GM23248 (cell line): ENCODE measurements at places on chromosomes 4 and X. TPM values are rescaled to one million over a fixed set of nuclear protein-coding genes. Genes with fewer than 3 reads are reported as not detected.

GRCh38 chrX:84047339-84047738 lies 140.7 kb downstream of the RPS6KA6 start:
- DNase-seq, result no peak

GRCh38 chr4:183327827-183328226 lies 5.6 kb upstream of the CLDN24 start:
- DNase-seq, result no peak

DNA sequence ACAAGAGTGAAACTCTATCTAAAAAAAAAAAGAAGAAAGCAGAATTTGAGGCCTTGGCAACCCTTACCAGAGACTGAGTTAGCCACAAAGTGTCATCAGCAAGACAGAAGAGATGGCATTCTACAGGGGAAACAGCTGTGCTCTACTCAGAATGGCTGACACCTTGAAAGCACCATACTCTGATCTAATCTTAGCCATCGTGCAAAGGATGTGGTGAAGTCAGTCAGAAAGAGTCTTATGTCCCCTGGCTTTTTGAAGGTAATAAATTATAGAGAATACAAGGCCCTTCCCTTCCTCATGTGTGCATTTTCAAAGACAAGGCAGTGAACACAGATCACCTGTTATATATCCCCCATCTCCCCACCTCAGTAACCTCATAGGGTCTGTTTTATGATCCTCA lies 13.2 kb downstream of the CLNK start:
- DNase-seq, result no peak

DNA sequence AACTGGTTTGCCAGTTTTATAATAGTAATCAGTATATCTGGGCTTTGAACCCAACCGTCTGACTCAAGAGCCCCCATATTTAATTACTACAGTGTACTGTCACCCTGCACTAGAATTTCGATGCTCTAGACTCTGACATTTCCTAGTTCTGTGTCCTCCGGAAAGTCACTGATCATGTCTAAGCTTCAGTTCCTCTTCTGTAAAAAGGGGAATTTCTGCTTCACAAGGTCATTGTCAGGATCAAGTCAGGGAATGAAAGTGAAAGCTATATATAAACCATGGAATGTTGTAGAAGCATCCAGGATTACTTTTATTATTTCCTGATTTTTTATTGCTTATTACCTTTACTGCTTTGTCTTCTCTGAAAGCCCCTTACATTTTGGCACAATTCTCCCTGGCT lies 4.0 kb upstream of the KCNIP4 start:
- DNase-seq, result no peak

DNA sequence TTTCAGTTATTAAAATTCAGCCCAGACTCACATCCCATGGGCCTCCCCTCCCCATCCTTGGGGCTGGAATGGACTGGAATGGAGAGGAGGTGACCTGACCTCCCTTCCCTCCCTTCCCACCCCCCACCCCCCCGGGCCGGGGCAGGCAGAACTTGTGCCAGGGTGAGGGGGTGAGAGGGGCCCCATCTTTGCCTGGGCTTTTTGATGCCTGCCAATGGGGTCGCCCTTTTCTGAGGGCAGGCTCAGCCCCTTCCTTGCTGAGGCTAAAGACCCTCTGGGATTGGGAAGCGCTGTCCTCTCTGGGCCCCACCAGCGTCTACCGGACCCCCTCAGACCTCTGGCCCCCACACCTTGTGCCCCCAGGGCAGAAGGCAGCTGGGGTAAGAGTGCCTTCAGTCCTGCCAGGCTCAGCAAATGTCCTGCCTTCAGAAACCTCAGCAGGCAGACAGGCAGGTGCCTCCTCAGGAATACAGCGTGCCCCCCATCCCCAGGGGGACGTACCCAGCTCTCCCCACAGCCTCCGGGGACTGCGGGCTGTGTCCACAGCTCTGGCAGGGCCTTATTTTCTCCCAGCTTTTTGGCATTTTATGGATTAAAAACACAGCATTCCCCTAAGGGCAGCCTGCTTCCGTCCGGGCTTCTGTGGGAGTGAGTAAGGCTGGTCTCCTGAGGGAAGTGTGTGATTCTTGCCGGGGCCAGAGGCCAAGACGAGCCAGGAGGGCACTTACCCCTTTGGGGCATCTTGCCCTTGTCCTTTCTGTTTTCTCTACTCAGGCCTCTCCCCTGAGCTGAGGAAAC lies 12.6 kb upstream of the CCNQ start:
- peak; percentile 30 for DNase-seq

- peak; percentile 16 for DNase-seq
Observed at GRCh38 chr4:43471950-43472349, 579.4 kb downstream of the GRXCR1 start.

DNA sequence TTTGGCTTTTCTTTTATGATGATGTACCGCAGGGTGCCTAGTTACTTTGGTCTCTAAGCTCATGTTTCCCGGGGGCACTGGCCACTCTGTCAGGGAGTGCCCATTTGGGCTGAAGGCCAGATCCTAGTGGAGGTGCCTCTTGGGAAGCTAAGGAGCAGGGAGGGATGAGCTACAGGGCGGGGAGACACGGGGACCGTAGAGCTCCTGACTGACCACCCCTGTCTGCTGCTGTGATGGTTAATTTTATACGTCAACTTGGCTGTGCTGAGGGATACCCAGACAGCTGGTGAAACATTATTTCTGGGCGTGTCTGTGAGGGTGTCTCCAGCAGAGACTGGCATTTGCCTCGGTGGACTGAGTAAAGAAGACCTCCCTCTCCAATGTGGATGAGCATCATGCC lies 24.9 kb upstream of the CLDN24 start:
- no peak for DNase-seq

DNA sequence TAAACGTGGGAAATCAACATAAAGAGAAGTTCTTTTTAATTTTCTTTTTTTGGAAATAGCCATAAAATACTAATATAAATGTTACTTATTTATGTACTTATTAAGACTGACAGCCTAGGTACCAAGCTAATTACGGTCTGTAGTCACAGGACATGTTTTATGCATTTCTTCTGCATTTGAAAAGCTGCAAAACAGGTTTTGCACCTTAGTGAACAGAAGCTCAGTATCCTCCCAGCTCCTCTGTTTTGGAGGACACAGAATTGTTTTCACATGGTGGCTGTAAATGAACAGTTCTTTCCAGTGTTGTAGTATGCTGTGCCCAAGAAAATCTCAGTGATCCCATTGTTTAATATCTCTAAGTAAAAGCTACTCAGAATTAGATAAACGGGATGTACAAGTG lies 1788.0 kb upstream of the TENM3 start:
- no peak for DNase-seq

GRCh38 chr4:147496500-147496899 lies 15.6 kb downstream of the EDNRA start:
- DNase-seq, result no peak

DNA sequence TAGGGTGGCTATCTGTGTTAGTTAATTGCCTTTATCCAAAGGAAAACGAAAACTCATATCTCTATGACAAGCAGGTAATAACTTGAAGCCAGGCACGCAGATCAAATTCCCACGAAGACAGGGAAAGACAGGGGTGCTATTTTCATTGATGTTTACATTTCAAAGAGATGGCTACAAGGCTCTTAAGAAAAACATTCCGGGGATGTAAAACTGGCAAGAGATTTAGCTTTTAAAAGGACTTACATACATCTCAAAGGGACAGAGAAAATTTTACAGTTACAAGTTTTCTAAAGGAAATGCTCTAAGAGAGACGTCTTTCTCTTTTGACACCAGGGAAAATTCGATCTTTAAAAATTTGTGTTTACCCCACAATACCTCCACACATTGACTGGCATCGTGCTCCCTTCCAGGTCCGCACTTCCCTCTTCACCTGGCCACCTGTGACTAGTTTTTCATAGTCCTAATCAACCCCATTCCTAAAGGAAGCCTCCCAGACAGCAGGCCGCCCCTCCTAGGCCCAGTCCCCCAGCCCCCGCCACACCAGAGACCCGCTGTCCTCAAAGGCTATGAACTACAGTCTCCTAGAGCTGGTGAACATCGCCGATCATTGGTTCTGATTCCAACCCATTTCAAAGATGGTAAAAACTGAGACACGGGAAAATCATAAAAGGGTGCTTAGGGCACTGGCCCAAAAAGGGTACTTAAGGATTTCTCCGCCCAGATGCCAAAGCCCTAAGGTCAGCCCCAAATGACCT lies 649 bp upstream of the ARAF start:
- DNase-seq, result no peak

GRCh38 chrX:16882169-16882568 lies 12.0 kb upstream of the RBBP7 start:
- peak; percentile 47 for DNase-seq

DNA sequence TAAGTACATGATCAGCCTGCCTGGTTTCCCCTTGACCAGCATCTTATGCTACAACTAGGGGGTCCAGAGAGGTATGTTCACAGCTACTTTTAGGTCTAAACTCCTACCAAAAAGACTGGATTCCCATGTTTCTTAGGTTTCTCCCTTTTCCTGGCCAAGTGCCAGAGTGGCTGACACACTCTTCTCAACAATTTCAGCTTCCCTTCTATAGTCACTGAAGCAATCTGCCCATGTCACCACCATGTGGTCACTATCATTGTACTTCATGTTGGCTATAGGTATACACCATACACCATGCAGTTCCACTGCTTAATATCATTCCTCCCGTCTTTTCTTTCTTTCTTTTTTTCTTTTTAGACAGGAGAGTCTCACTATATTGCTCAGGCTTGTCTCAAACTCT lies 66.9 kb downstream of the KLHL13 start:
- no peak for DNase-seq

DNA sequence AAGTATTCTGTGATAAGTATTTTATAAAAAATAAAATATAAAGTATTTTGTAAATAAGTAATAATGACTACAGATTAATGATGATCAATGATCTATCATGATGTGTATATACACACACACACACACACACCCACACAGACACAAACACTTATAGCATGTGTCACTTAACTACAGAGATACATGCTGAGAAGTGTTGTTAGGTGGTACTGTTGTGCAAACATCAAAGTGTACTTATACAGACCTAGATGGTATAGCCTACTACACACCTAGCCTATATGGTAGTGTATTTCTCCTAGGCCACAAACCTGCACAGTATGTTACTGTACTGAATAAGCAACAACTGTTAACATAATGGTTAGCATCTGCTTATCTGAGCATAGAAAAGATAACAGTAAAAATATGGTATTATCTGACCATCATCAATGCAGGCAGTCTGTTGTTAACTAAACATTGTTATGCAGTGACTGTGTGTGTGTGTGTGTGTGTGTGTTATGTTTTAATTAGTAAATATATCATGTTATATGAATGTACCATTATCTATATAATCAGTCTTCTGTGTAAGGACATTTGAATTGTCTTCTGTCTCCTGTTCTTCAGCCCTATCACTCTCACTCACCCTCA lies 138.2 kb downstream of the CAMK2D start:
- peak; percentile 45 for DNase-seq

DNA sequence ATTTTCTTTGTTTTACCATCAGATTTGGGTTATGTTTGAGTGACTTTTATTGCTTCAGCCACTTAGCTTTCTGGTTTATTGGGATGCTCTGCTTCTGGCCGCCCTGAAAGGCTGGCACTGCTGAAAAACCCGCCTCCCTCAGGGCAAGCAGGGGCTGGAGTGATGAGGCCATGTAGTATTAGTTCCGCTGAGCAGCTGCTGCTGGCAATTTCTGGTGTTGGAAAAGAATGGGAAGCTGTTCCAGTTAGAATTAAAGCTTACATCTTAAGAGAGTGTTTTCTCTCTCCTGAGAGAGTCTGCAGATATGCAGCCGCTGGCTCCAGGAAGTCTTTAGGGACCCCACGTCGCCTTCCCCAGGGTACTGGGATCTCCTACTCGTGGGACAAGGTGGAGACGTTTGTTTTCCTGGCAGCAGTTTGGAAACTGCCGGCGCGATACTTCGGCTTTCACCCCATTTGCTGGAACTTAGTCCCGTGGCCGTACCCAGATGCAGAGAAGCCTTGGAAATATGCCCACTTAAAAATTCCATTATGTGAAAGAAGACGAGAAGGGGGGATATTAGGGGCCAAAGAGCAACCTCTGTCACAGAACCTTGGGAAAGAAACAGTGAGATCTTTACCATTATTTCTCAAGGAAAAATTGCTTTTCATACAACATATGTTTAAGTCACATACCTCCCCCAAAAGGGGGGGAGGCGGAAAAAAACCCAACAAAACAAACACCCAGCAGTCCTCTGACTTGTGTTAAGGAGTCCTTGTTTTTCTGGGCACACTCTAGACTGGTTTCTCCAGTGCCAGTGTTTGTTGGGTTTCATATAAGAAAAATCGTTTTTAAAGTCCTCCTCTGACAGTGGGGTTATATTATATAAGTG lies 72.6 kb downstream of the TMEM131L start:
- peak; percentile 53 for DNase-seq

DNA sequence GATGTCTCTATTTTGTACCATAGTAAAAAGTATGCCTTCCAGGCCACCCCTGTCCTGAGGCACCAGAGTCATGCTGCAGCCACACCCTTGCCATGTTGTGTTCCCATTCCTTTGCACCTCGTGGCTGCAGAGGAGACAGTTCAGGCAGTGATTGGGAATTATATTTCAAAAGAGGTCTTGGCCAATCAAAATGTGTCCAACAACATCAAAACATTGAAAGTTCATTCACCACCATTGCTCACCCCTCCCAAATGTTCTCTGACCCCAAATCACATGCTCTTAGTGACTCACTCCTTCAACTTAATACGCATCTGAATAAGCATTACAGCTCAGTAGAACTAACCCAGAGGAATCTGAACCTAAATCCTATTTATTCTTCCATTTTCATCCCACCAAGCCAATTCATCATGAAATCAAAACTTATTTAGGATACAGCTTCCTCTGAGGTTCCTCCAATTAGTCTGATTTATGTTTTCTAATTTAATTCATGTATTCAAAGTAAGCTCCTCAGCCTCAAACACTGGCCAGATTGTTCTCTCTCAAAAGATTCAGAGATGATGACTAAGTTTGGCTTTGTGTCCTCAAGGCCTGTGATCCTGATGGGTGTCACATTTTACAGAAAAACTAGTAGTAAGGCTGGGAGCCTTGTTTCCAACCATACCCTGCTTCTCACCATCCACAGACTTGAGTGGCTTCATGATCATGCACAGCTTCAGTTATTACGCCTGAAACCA lies 323.2 kb upstream of the INTU start:
- peak; percentile 43 for DNase-seq

Gene FRMD7
- polyA plus RNA-seq, result not detected in 2 replicates

Gene ZNF157
- not detected in 2 replicates for polyA plus RNA-seq

Gene SPON2
- polyA plus RNA-seq, result 5.3 and 5.7 TPM in 2 replicates

Gene STPG2
- polyA plus RNA-seq, result 0.19 TPM in 1 of 2 replicates, not detected in the other

Gene RNF150
- 4.5 and 4.8 TPM in 2 replicates for polyA plus RNA-seq

Gene S100G
- polyA plus RNA-seq, result not detected in 2 replicates

Gene ODAPH
- not detected in 2 replicates for polyA plus RNA-seq

Gene DGAT2L6
- polyA plus RNA-seq, result not detected in 2 replicates

Gene YY2
- 1.5 and 1.9 TPM in 2 replicates for polyA plus RNA-seq
